ENCODE measurements at places on chromosomes 3 and 15.

GRCh38 chr3:8713901-8714759, 19.5 kb upstream of the CAV3 start:
- no peak for DNase-seq

DNA sequence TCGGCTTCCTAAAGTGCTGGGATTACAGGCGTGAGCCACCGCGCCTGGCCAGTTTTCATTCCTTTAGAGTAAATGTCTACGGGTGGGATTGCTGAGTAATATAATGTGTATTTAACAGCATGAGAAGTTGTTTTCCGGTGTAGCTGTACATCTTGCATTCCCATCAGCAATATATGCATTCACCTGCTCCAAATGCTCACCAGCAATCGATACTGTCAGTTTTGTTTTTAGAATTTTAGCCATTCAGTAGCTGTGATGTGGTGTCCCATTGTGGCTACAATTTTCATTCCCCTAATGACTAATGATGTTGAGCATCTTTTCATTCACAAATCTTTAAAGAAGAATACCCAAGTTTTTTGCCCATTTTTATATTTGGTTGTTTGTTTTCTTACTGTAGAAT, 134.8 kb upstream of the RGMA start:
- DNase-seq = no peak

- DNase-seq = no peak
Observed at GRCh38 chr3:4665197-4665596, 172.0 kb downstream of the ITPR1 start.

DNA sequence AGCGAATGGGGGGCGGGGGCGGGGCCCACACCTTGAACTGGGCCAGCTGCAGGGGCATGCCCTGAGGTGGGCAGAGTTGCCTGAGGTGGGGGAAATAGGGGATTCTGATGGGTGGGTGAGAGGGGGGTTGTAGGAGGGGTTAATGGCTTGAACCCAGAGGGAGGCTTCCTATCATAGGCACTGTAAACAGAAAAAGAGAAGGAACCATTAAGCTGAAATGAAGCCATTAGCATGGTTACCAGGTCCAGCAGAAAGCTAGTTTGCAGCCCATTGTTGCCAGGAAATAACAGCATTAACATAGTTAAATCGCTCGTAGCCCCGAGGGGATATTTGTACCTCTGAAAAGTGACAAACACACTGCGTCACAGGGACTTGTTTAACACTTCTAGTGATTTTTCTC, 29.0 kb downstream of the ETV5 start:
- DNase-seq = no peak
